ENCODE measurements at places on chromosomes 5 and 9.
A peak's percentile ranks its signal among the peaks of the same experiment; 100 is the strongest.

- DNase-seq: no peak
Measured at GRCh38 chr9:134935056-134935640, 17.4 kb upstream of the FCN1 start.

DNA sequence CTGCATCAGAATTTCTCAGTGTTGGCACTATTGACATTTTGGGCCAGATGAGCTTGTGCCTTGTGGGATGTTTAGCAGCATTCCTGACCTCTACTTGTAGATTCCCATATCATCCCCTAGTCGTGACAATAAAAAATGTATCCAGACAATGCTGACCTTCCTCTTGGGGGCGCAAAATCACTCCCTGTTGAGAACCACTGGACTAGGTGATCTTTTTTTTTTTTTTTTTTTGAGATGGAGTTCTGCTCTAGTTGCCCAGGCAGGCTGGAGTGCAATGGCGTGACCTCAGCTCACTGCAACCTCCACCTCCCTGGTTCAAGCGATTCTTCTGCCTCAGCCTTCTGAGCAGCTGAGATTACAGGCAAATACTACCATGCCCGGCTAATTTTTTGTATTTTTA lies 22.6 kb downstream of the STXBP1 start:
- no peak for DNase-seq

GRCh38 chr5:15740383-15740782 lies 240.4 kb downstream of the FBXL7 start:
- DNase-seq: no peak

GRCh38 chr5:169946743-169947295 lies 33.5 kb downstream of the INSYN2B start:
- no peak for DNase-seq

DNA sequence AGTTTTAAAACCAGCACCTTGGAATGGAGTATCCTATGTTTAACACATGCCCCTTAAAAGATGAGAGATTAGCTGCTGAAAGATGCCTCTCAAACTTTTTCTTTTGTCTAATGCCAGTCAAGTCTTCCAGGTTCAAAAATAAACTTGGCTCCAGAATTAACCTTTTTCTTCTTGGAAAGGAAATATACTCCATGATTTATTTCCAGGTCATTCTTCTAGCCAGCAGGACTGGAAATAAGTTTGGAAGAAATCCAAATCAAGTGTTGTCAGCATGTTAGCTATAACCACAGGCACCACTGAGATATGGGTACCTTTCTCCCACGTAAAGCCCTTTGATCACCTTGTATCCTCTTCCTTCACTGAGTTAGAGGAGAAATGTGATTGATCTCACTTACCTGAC lies 56.1 kb downstream of the NLN start:
- peak; percentile 22 for DNase-seq

- no peak for DNase-seq
Measured at GRCh38 chr9:121085661-121086060, 10.9 kb downstream of the CNTRL start.

Measured in astrocyte of the hippocampus (primary cell).